GM04504 (cell line): ENCODE measurements at places on chromosomes 6 and 20.

DNA sequence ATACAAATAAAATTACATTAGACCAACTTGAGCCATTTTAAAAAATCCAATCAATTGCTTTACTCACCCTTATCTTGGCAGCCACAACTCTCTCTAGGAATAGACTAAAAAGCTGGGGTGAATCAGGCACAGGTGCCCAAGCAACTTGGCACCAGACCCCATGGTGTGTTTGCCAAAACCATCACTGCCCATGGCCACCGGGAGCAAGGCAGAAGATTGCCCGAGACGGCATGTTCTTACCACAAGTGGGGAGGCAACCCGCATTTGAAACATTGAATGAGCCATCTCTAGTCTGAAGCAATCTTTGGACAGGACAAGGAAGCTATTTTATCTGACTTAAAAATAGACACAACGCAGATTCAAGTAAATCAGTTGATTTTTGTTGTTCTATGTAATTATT lies 69.0 kb downstream of the SMLR1 start:
- no peak for DNase-seq

DNA sequence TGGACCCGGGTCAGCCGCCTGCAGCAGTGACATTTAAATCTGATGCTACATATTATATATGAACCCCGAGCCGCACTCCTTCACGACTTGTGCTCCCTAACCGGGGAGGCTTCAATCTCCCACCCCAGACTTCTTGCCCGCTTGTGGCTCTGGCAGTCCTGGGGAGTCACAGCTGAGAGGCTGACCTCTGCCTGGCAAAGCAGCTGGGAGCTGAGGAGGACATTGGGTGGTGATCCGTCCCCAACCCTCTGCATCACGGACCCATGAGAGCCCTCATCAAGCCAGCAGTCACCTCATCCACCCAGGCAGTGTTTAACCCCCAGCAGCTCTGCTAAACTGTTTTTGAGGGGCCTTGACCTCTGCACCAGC lies 33.7 kb upstream of the CDH22 start:
- no peak for DNase-seq

- DNase-seq, result no peak
Measured at GRCh38 chr6:14386668-14387067, 269.1 kb downstream of the CD83 start.

DNA sequence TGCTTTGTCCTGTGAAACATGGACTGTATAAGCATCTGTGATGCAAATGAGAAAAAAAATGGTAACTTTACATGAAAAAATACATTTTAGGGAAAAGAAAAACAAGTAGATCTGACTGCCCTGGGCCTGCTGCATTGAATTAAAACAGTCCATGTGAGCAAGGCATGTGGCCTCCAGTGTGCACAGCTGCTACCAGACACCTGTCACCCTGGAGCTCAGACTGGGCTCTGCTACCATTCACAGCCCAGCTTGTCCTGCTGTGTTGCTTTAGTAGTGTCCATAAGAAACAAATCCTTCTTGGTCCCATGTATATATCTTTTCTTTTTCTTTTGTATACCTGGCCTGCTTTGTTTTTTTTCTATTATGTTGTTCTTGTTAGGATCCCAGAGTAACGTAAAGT lies 315.9 kb downstream of the NKAIN2 start:
- no peak for DNase-seq

- peak; percentile 16 for DNase-seq
Measured at GRCh38 chr6:82365016-82365795, 1.6 kb downstream of the TPBG start.

DNA sequence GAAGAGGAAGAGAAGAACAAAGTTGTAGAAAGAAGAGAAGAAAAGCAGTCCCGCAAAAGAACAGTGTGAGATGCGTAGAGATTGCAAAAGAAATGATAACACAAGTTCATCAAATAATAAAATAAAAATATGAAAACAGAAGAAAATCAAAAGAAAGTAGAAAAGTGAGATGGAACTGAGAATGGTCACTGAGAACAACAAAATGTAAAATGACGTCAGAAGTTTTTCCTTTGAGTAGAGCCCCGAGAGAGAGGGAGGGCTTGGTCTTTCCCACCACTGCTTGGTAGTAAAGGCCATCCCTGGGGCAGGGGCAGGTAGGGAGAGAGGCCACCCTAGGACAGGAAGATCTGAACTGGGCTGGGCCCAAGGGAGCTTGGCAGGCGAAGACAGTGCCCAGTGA lies 533.7 kb downstream of the QKI start:
- no peak for DNase-seq

- no peak for DNase-seq
Measured at GRCh38 chr6:37798436-37799262, 20.9 kb upstream of the ZFAND3 start.

- DNase-seq, result peak; percentile 35
Measured at GRCh38 chr20:36098364-36098763, 56.2 kb upstream of the EPB41L1 start.

DNA sequence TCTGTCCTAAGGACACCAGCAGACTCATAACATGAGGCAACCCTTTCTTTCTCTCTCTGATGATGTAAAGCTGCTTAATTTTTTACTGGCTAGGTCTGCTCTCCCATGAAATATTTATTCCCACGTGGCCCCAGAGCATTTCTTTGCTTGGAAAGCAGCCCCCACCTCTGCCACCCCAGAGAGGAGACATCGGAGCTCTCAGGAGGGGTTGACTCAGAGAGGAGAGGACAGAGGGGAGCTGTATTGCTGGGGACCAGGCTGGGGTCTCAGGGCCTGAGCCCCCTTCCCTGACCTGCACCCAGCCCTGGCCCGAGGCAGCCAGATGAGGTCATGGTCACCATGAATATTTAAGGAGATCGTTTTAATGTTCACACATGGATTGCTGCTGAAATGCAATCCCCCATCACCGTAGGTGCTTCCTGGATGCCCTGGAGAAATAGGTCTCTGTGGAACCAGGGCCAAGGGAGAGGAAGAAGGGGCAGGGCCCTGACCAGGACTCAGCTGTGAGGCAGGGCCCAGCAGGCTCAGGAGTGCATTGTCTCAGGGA lies 117.5 kb downstream of the DLL1 start:
- no peak for DNase-seq

DNA sequence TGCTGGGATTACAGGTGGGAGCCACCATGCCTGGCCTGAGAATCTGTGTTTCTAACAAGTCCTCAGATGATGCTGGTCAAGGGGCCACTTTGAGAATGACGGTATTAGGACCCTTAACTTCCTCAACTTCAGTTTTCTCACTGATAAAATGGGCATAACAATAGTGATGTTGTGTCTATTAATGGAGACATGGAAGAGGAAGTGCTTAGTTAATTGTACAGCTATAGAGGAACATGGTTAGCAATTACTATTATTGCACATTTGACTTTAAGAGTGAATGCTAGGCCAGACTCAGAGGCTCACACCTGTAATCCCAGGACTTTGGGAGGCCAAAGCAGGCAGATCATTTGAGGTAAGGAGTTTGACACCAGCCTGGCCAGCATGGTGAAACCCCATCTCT lies 12.7 kb downstream of the DPPA5 start:
- DNase-seq, result no peak

- no peak for DNase-seq
Measured at GRCh38 chr6:125346201-125346925, 44.6 kb upstream of the HDDC2 start.

DNA sequence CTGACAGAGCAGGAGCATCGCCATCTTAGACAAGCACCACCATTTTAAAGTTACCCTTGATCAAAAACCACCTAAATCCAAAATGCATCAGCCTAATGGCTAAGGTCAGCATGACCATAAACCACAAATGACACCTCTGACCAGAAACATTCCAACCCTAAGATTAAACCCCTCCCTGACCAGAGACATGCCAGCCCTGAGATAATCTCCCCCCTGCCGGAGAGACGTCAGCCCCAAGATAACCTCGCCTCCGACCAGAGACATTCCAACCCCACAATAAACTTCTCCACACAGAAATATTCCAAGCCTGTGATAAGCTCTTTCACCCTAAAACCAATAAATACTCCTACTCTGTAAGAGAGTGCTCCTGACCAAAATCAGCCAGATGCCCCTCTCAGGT lies 53.5 kb downstream of the PXDC1 start:
- DNase-seq, result no peak

DNA sequence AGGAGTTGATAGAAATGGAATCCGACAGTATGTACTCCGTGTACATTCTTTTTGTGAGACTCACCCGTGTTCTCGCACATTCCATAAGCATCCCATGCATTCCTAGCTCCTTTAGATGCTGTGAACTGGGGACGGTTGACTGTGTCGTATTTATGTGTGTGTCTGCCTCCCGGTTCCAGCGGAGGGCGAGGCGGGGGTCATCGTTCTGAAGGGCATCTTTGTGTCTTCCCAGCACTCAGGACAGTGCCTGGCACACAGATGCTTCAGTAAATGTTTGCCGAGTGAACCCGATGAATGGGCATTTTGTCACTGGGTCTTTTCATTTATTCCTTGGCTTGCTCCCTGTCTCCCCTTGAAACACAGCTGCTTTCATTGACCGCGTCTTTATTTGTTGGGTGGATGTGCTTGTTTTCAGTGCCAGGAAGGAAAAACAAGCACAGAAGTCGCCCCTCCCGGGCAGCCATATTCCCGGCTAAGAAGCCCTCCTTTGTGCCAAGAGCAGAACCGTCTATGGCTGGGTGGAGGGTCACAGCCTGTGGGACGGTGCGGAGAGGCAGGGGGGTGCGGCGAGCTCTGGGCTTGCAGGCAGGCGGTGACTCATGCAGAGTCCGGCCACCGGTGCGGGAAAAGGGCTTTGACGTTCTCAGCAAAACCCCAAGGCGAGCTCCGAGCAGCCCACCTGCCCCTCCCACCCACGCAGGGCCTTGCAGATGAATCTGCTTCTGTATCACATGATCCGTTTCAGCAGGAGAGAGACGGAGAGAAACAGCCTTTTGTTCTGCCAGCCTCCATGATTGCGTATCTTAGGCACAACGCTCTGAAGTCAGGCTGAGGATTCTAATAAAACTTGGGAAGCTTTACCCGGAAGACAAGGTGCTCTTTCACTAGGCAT lies 11.2 kb upstream of the PSMG4 start:
- no peak for DNase-seq

DNA sequence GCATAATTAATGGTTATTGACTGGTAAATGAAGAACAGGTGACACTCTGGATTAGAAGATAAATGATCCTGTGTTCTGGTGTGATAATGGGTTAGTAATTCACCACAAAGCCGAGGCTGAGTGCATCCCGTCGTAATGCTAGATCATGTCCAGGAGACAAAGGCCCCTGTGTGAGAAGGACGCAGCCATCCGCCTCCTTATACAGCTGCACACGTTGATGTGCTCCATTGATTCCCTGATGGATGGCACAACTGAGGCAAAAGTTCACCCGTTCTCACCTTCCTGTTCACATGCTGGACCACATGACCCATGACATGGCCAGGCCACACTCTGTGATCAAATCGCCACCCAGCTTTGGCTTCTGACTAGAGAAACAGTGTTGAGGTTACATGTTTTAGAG lies 136.1 kb downstream of the FOXC1 start:
- no peak for DNase-seq

DNA sequence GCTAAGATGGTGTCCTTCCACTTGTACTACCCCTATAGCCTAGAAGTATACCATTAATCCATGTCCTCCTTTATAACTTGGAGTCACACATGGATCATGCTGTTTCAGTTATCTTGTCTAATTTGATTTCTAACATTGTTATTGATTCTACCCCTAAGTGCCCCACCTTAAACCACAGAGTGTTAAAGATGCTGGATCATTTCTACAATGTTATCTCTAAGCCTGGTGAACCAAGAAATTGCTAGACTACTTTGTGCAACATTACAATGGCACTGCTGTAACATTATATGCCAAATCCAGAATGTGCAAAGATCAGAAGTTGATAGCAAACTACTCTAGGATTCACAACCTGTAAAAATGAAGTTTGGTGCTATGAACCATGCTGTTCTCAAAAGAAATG lies 1.7 kb downstream of the CGA start:
- no peak for DNase-seq
